Astrocyte (in vitro differentiated cells and primary cell): ENCODE measurements at places on chromosomes 2 and 18.

DNA sequence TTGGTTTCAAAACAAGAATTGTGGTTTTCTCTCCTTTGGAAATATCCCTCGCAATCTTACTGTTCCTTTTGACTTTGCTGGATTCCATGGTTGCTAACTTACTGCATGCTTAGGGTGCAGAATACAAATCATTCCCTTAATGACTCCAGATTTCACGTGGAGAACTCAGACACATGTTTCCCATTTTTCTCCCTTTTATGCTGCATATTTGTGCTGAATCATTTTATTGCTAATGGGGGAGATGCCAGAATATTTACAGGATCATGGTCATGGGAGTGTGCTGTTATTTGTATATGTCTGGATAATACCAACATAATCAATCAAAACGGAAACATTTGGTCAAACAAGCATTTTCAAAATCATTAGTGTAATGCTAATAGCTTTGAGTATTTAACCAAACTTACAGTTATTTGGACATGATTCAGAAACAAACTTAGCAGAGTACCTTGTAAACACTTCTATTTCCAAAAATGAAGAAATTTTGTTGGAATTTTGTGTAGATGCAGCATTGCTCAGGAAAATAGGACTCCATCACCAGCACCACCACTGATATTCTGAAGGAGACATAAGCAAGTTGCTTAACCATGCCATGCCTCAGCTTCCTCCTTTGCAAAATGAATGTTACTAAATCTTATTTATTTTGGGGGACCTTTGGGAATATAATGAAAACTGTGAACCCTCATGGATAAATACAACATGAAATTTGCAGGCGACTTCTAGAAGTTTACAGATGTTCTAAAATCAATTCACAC, 122.5 kb upstream of the RND3 start:
- DNase-seq: peak; percentile 92

DNA sequence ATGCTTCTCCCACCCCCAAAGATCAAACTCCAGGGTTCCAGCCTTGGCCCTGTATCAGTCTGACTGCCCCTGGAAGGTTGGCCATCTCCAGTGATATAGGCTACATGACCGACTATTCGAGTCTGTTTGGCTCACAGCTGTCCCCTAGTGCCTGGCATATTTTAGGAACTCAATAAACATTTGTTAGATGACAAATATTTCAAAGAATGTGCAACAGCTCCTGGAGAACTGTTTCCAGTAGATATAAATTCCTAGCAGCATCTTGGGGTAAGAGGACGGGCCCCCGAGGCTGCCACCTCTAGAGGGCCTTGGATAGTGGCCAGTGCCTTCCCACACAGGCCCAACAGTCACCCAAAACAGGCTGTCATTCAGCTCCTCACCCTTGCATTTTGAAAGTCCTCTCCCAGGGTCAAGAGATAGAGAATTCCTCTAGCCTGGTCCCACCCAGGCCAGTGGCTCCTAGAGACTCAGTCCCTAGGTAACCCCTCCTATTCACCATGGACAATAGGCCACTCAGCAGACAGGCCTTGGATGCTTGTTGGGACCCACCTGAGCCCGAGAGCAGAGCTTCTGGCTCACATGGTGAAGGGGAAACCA, 45.1 kb upstream of the ATP6V1B1 start:
- no peak for DNase-seq

GRCh38 chr2:239190921-239191885, 209.6 kb downstream of the HDAC4 start:
- DNase-seq: no peak

DNA sequence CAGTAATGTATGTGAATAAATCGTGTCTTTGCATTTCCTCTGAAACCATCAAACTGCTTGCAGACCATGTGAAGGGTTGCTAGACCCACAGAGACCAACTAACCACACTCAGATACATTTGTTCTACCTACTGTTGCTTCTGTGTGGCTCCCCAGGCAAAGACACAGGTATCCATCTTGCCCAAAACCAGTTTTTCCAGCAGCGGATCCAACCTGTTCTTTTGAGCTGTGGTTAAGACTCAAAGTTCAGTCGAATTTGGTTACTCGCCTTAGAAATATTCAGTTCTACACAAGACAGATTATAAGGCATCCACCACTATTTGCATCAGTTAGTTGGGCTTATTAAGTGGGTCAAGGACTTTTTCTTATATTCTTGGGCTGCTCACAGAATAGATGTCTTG, 276.2 kb upstream of the EPHA4 start:
- peak; percentile 26 for DNase-seq

- no peak for DNase-seq
These were observed 264.3 kb downstream of the TSN start for GRCh38 chr2:122019724-122020123.

- DNase-seq: no peak
These were observed 283.5 kb upstream of the HDAC4 start for GRCh38 chr2:239684271-239684810.

DNA sequence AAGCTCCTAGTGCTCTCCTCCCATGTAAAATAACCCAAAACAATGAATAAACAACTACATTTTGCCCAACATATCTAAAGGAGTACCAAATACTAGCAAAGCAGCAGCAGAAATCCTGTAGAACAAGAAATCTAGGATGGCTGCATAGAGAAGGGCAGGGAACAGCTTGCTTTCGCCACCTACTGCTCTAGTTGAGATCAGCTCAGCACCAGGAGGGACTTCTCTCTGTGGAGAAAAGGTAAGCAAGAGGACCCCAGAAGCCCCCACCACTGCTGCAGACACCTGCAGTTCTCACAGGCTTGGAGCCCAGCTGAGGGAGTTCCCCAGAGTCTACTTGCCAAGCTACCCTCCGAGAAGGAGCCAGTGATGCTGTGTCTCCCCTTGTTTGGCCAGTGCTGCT, 243.0 kb upstream of the CHST9 start:
- no peak for DNase-seq

DNA sequence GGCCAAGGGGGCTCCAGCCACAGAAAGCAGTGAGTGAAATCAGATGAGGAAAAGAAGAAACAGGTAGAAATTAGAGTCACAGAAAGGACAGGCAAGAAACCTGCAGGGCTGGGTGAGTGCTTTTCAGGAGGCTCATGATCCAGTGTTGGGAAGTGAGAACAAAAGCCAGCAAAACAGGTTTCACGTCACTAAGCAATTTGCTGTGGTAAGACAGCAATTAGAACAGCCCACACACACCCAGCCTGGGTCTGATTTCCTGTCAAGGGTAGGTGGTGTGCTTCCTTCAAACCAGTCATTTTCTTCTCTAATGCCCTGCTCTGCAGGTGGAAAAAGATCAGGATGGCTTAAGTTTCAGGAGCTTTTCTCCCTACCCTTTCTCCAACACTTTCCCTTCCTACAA, 52.9 kb upstream of the XDH start:
- DNase-seq: no peak

DNA sequence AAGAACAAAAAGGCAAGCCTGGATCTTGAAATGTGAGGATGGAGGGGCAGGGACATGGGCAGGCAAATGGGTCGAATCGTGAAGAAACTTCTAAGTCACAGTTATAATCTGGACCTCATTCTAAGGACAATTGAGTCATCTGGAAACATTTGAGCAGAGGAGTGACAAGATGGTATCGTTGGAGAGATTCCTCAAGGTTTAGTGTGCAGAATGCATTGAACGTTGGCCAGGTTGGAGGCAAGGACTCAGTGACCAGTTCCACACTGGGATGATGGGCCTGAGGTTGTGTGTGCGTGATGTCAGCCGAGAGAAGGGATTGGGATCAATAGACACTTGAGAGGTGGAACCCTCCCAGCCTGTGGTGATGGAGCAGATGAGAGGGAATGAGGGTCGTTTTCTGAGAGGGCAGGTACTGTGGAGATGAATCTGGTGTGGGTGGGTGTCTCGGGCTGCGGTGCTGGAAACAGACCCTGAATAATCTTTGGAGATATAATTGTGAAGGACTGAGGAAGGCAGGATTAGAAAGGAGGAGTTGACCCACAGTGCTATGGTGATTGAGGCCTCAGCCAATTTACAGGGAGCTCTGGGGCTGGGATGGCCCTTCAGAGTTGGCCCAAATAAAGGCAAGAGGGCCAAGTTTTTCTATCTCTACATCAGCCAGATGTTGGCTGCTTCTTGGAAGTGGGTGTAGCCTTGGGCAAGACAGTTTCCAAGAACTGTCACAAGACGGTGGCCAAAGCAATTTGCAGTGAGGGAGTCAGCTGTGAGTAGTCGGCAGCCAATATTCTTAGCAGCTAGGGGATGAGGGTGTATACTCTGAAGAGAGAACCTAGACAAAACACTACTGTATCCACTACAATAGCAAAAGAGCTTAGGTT, 5.8 kb upstream of the ZNF532 start:
- no peak for DNase-seq

GRCh38 chr2:62662554-62662953, 43.0 kb upstream of the EHBP1 start:
- DNase-seq: no peak

- peak; percentile 83 for DNase-seq
These were observed 18.7 kb downstream of the ORC2 start for GRCh38 chr2:200944467-200945394.

DNA sequence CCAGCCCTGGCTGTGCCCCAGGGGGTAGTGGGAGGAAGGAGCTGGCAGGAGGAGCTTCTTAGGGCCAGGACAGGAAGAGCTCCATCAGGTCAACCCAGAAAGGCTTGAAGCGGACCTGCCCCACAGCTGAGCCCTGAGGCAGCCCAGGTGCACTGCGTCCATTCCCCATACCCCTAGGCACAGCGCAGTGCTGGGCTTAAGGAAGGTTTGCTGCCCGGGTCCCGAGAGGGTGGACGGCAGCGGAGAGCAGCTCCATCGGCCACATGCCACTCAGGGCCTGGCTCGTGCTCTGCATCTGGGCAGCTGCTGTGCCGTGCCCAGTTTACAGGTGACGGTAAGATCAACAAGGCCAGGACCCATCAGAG, 26.4 kb downstream of the DNMT3A start:
- DNase-seq: no peak
